ENCODE measurements at places on chromosomes 5 and 9.

DNA sequence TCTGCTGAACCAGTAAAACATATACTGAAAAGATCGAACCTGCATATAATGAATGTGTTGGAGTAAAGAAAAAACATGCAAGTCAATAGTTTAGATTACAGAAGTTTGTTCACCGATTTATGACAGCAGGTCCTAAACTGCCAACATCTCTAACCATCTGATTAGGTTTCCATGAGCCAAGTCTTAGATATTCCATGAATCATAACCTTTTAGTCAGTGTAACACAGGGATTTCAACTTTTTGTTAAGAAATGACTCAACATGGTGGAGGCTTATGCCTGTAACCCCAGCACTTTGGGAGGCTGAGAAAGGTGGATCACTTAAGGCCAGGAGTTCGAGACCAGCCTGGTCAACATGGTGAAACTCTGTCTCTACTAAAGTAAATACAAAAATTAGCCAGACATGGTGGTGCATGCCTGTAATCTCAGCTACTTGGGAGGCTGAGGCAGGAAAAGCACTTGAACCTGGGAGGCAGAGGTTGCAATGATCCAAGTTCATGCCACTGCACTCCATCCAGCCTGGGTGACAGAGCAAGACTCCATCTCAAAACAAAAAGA lies 38.7 kb downstream of the APC start:
- no peak for DNase-seq

DNA sequence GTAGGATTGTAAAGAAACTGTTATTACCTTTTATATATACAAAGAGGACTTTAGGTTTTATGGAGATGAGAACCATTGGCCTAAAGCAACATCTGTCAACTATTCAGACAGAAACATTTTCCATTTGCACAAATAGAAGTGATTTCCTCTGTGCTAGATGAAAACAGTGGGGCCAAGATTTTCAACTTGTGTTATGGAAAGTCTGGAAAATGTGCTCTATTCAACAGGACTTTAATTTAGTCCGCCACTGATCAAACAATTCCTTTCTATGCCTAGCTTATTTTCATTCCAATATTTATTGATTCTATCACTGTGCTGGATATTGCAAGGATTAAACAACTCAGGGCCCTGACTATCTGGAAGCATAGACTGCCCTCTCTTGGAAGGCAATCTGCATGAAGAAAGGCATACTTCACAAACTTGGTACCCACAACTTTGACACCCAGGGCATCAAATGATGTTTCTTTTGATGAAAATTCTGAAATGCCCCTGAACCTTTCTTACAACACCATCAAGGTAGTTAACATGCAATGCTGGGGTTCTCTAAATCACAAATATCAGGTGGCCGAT lies 126.6 kb upstream of the HMHB1 start:
- no peak for DNase-seq

DNA sequence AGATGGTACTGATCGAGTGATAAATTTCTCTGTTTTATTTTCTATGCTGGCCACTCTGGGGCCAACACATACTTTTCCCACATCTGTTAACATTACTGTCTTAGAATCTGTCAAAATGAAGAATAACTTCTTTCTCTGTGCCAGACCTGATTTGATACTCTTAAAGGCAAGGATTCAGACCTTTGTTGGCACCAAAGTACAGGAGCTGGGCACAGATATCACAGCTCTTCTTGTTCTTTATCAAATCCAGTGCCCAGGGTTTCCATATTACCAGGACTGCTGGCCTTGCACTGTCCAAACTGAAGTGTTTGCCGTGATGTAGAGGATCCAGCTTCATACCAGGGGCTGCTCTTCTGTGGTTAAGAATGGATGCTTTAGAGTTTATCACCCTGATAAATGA lies 20.9 kb downstream of the ZNF474 start:
- no peak for DNase-seq

DNA sequence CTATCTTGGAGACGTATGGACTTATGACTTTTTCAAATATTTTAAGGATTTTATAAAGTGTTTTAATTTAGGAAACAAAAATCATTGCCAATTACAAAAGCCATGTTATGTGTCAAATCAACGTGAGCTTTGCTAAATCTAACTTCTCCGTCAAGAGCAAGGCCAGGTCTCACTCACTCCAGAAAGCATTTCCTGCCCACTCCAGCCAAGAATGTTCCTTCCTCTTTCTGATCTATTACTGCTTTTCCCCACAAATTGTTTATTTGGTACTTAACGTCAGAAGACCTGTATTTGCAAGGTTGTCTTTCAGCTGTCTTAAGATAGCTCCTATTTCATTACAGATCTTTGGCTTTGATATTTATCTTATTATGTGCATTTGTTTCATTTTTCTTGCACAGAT lies 193.5 kb upstream of the HAPLN1 start:
- DNase-seq: no peak

DNA sequence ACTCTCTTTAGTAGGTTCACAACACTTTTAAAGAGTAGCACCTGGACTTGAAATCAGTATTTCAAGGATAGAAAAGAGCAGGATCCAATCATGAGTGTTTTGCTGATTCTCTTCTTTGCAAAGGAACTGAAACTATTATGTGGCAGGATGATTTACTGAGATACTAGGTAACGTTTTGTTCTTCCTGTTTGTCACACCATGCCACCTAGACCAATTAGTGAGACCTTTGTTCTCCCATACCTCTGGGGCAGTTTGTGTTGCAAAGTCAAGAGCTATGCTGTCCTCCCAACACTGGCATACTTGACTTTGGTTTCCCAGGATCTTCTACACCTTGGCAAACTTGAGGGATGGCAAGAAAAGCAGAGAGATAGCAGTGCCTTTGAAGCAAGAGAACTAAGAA lies 43.4 kb downstream of the PPP1R2B start:
- no peak for DNase-seq

- DNase-seq: no peak
These were observed 175.6 kb upstream of the COX7C start for GRCh38 chr5:86442036-86442745.

GRCh38 chr9:97848480-97849237 lies 4.4 kb upstream of the FOXE1 start:
- no peak for DNase-seq

GRCh38 chr5:79585116-79585515 lies 27.1 kb upstream of the TENT2 start:
- DNase-seq: no peak

DNA sequence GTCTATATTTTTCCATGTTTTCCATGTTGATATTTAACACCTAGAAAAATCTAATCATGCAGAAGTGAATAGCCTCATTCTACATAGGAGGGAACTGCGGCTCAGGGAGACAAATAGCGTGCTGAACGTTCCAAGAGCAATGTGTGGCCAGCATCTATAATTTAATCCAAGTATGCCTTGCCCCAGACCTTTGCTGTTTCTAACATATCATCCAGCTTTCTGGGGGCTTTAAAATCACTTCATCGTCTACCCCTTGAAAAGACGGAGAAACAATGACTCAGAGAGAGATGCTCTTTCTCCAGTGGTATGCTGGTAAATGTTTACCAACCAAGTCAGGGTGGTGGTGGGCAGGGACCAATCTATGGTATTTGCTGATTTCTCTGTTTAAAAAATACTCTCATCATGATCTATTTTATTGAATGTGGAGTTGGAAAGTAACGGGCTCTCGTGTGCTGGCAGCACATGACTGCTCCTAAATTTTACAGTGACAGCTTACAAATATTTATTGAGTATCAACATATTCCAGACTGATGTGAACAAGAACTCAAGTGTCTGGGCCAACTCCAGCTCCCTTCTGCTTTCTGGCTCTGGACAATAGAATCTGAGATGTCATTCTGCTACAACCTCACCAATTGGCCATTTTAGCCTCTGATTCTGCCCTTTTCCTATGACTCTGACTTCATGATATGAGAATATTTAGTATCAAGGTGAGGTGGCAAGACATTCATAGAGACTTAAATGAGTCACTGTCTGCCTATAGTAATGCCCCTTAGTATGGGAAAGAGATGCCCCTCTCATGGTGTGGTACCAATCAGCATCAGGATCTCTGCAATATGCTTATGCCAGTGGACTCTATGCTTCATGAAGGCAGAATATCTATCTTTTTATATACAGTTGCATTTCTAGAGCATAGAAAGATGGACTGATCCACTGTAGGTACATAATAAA lies 407.4 kb upstream of the TNC start:
- DNase-seq: no peak

DNA sequence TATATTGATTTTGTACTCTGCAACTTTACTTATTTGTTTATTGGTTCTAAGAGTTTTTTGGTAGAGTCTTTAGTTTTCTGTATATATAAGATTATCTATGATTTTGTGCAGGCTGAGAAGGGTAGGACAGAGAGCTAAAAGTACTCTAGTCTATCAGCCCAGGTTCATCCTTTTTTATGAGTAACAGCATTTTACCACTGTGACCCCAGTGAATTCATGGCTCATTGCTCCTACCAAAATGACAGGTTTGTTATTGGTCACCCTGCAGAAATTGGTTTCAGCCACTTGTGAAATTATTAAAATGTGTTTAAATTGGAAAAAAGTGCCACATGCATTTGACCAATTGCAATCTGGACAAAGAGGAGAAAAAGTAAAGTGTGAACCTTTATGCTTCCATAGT lies 421.4 kb upstream of the DAB2 start:
- no peak for DNase-seq

GRCh38 chr9:70835323-70835722 lies 286.1 kb downstream of the TRPM3 start:
- DNase-seq: no peak

DNA sequence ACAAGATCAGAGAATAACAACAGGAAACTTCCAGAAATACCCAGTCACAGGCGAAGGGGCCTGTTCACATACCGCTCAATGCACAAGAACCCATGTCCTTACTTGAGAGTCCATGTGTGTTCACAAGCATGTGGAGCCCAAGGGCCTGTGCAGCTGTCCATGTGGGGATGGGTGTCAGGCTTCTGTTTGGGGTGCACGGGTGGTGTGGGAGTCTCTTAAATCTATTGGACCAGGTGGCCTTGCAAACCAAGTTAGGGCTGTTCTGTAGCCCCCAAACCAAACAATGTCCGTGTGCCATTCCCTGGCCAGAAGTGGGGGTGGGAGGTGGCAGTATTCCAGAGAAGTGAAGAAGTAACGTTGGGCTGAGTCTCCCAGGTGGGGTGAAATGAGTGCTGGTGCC lies 222.3 kb downstream of the PBX3 start:
- DNase-seq: no peak

GRCh38 chr9:6931913-6932312 lies 174.1 kb downstream of the KDM4C start:
- no peak for DNase-seq

DNA sequence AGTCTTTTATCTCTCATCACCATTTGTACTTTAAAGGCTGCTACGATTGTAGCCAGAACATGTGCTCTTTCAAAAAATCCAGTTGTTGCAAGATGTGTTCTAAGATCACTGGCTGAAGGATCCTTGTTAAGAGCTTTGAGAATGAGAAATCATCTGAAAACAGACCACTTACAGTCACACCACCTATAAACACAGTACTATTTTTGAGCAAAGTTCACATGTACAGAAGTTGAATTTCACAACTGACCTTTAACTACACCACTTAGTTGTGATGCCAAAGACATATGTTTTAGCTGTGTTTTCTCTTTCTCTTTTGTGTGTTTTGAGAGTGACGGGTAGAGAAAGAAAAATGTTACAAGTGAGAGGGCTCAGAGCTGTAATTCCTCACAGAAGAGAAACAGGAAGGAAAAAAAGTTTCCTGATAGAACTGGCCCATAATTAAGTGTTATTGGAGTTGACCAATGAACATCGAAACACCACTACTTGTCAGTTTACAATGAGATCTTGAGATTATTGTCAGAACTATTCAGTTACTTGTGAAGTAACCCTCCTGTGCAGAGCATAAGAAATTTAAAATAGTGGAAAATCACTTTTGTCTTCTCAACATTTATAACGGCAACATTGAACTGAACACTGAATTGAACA lies 245.4 kb downstream of the MLLT3 start:
- no peak for DNase-seq

DNA sequence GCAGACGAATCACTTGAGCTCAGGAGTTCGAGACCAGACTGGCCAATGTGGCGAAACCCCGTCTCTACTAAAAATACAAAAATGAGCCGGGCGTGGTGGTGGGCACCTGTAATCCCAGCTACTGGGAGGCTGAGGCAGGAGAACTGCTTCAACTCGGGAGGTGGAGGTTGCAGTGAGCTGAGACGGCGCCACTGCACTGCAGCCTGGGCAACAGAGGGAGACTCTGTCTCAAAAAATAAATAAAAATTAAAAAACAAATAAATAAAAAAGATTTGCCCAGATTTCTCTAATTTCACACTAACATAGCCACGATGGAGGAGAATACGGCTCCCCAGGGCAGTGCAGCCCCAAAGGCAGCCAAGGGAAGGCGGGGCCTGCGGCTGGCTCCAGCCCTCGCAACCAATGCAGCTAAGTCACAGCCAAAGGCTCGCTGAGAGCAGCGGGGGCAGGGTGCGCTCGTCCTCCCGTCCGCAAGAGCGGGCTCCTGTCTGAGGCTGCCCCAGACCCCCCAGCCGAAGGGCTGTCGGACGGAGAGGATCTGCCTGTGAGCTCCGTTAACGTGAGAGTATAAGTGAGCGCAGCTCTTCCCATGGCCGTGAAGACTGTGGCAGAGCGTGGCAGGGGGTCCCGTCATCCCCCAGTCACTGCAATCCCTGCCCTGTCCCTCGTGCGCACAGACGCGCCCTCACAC lies 43.5 kb downstream of the SLC12A7 start:
- DNase-seq: no peak

- no peak for DNase-seq
These were observed 76.6 kb upstream of the ABCA1 start for GRCh38 chr9:105004466-105005090.

GRCh38 chr9:107989544-107989943 lies 500.0 kb upstream of the KLF4 start:
- DNase-seq: peak; percentile 5

DNA sequence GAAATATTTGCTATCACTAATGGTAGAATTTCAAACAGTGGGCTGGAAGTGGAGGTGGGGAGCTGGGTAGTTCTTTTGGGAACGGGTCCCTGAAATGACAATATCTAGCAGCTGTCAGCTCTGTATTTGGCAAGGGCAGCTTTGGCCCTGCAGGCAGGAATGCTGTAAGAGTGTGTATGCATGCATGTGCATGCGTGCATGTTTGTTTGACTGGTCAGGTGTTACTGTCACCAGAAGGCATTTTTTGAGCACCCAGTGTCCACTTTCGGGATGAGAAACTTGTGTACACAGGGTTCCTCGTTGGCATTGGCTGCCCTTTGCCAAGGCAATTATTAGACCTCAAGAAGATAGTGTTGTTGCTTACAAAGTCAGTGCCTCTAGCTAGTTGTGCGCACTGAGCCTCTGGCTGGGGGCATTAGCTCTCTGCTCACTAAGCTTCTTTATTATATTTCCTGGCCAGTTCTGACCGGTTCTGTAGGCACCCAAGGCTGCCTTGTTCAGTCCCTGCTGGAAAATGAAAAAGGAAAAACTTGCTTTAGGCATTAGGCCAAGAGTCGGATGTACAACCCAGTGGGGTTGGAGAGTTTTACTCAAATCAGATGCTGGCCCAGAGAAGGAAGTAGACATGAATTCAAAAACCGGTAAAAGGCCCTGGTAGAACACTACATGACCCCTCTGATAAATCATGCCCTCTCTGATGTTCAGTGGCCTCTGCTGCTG lies 2.0 kb downstream of the CYFIP2 start:
- no peak for DNase-seq

GRCh38 chr9:5838884-5839571 lies 6.1 kb upstream of the ERMP1 start:
- DNase-seq: no peak

All from CD4-positive, alpha-beta T cell treated with Interleukin-12 subunit alpha and Interleukin-12 subunit beta, for 1 hour (primary cell).